ENCODE measurements at places on chromosomes 3 and 15.

GRCh38 chr3:136177876-136178275 is 18.3 kb downstream of the MSL2 start:
- DNase-seq: no peak

DNA sequence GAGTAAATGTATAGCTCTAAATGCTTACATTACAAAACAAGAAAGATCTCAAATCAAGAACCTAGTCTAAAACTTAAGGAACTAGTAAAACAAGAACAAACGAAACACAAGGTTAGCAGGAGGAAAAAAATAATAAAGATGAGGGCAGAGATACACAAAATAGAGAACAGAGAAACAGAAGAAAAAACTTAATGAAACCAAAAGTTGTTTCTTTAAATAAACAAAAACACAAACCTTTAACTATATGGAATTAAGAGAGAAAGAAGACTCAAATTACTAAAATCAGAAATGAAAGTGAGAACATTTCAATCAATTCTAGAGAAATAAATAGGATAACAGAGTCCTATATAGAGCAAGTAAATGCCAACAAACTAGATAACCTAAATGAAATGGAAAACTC is 59.6 kb downstream of the DLG1 start:
- no peak for DNase-seq

- no peak for DNase-seq
Observed at GRCh38 chr3:134681522-134681900, 30.7 kb upstream of the KY start.

DNA sequence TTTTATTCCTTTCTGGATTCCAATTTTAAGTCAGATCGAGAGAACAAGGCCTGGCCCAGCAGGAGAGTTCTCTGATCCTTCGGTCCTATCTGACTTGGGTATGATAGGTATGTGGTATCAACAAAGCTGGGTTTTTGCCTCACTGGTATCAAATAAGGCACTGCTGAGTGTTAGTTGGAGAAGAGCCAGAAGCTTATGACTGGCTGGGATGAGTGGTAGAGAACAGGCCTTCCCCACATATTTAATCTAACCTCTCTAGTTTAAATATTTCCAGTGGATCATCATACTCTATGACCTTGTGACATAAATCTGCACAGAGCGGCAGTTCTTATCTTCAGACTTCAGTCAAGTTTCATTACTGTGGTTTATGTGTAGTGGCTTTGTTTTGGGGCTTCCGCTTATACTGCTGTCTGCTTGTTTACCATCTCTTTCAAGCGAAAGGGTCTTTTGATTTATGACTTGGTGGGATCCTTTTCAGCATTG is 164.5 kb downstream of the PTPRG start:
- DNase-seq: peak; percentile 17

DNA sequence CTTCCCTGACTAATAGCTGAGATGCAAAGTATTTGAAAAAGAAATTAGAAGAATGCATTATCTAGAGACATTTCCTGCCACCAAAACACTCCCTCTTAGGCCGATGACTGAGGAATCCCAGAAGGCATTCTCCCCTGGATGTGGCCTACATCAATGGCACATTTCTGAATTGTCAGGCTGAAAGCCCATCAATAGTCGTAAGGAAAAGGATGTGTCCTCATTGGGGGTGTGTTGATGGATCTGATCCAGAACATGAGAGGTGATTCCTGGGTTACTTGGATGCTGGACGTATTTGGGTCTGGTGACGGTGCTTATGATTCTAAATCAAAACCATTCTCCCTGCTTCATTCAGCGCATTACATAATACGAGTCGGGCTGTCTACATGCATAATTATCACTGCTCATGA is 216.9 kb upstream of the CDIN1 start:
- no peak for DNase-seq

- no peak for DNase-seq
Observed at GRCh38 chr3:11933529-11933928, 70.7 kb upstream of the SYN2 start.

DNA sequence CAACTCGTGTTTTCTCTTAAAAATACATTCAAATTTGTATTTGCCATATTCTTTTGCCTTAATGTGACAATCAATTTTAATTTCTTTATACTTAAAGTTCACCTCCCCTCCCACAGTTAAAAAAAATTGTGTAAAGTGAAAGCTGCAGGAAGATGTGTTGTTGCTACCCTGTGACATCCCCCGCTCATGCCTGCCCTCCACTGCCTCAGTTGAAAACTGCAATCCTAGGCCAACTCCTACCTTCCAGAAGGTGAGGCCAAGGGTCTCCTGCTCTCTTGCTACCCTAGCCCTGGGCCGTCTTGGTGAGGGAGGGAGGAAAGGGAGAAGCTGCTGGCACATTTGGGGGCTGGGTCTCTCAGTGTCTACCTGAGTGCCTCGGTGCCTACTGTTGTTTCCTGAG is 57.0 kb upstream of the CMTM7 start:
- peak; percentile 49 for DNase-seq

GRCh38 chr15:33608714-33609113 is 297.9 kb downstream of the RYR3 start:
- peak; percentile 46 for DNase-seq

DNA sequence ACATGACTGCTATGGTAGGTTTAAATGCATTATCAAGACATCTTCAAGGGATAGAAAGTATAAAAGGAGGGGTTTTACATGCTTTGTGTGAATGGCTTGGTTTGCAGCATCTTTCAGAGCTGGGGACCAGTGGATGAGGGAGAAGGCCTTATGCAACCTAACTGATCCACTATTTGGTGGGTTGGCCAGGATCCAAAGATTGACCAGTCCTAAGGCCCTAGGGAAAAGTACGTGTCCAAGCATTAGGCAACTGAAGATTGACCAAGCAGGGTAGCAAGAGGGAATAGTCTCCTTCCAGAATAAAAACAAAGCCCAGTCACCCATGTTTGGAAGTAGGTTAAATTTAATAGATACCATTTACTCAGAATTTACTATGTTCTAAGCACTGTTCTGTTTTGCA is 509.3 kb downstream of the EPHB1 start:
- DNase-seq: no peak

GRCh38 chr3:127655641-127656040 is 17.1 kb upstream of the ABTB1 start:
- DNase-seq: no peak

DNA sequence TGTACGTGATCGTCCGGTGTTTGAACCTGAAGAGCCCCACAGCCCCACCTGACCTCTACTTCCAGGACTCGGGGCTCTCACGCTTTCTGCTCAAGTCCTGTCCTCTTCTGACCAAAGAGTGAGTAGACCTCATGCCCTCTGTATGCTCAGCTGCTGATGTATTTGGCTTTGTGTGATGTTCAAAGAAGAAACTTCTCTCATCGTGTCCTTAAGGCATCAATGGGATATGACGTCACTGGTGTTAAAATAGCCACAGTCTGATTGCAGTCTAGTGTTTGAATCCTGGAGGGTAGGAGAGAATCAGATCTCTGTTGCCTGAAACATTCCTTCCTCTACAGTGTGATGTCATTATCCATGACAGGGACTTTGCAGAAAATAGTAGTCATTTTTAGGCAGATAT is 28.1 kb downstream of the ABHD2 start:
- DNase-seq: no peak

- DNase-seq: no peak
Observed at GRCh38 chr15:57098896-57099295, 180.5 kb downstream of the TCF12 start.

- no peak for DNase-seq
Observed at GRCh38 chr3:30527720-30528119, 78.7 kb upstream of the TGFBR2 start.

DNA sequence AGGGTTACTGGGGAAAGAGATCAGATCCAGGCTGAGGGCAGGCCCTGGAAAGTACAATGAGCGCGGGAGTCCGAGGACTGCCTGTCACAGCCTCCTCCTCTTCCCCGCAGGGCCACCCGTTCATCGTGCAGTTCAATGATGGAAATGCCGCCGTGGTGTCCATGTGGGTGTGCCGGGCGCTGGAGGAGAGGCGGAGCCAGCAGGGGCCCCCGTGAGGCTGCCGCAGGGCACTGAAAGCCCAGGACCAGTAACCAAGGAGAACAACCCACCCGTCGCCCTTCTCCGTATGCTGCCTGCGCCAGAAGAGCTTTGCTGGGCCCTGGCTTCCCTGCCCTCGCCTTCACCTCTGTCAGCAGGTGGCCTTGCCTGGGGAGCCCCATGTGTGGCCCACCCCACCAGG is 18.8 kb upstream of the SKOR1 start:
- no peak for DNase-seq

DNA sequence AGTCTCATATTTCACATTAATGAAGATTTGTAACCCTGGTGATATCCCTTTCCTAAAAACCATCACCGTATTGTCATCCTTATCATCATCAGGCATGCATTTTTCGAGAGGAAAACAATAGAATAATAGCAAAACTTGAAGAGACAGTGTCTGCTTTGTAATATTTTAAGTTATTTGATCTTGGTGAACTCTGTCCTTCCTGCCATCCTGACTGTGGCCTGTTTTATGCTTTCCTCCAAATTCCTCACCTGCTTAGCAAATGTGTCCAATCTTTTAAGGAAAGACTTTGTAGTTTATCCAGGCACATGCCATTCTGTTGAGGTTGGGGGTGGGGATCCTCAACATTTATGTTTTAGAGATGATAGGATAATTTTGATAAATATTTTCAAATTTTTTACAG is 306.1 kb upstream of the COL8A1 start:
- DNase-seq: no peak

DNA sequence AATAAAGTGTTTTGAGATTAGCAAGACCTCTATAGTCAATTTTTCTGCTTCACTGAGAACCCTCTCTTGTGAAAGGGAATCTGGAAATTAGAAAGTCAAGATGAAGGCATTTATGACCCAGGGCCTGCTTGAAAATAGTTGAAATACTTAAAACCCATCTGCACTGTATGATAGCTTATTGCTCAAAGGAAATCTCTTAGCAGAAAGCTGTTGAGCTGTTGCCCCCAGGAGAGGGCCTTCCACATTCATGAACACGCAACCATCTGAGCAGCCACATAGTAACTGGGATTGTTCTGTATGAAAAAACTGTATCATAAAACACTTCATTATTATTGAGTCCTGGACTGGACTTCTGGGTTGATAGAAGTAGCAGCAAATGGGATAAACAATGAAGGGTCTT is 106.4 kb upstream of the PTX3 start:
- DNase-seq: no peak

GRCh38 chr3:175422744-175423143 is 563.6 kb downstream of the NAALADL2 start:
- peak; percentile 22 for DNase-seq

DNA sequence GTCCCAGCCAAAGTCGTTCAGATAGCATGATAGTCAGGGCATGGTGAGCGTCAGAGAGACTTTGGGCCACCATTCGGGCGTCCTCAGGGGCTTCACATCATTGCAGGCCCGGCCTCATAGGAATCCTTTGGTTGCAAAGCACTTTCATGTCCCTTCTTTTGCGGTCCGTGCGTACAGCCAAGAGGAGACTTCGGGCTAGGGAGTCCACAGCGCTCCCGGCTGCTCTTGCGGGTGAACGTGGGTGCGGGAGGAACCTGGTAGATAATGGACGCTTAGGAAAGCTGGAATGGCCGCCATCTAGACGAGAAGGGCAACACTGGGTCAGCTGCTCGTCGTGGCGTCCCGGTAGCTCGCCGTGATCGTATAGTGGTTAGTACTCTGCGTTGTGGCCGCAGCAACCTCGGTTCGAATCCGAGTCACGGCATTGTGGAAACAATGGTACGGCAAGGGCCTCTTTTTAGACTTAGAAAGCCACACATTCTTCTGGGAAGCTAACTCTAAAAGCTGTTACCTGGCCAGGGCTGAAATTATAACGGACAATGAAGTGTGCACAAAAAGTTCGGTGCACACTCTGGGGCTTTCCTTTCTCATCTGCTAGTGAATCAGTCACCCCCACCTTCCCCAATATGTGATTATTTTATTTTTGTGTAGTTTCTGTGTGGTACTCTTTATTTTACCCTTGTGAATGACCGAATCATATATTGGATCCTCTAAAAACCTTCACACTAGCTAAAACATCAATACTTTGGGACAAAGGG is 13.2 kb upstream of the SHF start:
- peak; percentile 39 for DNase-seq

GRCh38 chr3:16884084-16884747 is 539 bp upstream of the PLCL2 start:
- peak; percentile 98 for DNase-seq

DNA sequence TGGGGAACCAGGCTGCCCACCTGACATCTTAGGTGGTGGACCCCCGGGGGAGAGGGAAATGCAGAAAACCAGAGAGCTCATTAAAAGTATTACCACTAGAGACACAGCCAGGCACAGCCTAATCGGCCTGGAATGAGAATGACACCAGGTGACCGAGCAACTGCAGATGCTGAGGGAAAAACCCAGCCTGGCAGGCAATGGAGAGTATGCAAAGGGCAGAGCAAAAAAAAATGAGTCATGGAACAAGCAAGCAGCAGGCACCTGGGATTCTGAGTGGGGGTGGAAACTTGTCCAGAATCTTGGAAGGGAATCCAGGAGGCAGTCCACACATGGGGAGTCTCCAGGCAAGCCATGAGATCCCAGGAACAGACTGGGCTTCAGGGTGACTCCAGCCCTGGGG is 183.7 kb upstream of the LRRN1 start:
- DNase-seq: no peak

- no peak for DNase-seq
Observed at GRCh38 chr15:95816591-95816990, 513.9 kb upstream of the NR2F2 start.

DNA sequence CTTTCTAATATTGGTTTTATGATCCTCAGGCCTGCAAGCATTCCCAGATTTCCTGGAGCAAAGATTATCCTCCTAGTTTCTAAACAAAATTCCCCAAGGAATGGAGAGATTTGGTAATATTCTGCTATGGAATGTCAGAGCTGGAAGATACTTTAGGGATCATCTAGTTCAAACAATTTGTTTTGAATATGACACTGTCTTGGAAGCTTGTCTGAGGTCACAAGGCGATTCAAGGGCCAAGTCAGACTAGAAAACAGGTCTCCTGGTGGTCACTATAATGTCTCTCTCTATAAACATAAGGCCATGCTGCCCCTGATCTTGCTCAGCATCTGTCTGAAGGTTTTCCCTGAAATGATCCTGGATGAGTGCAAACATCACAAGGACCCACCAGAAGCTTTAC is 143.4 kb upstream of the BCL6 start:
- no peak for DNase-seq

Measured in iPS-NIHi11 (cell line).